ENCODE measurements at places on chromosomes 2 and 18.

- peak; percentile 14 for DNase-seq
These were observed 565.5 kb downstream of the CCDC85A start for GRCh38 chr2:56749152-56749752.

DNA sequence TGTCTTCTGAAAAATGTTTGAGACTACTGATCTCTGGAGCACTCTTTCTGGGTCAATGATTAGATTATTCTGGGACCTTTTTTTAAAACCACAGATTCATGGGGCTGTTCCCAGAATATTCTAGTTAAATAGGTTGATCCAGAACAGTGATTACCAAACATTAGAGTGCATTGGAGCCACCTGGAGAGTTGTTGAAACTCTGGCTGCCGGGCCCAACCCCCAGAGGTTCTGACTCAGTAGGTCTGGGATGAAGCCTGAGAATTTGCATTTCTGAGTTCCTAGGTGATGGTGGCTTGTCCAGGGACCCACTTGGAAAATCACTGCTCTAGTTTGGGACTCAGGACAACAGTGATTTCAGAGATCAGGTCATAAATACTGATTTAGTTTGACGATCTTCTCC lies 197.3 kb downstream of the PTPRM start:
- DNase-seq = no peak

DNA sequence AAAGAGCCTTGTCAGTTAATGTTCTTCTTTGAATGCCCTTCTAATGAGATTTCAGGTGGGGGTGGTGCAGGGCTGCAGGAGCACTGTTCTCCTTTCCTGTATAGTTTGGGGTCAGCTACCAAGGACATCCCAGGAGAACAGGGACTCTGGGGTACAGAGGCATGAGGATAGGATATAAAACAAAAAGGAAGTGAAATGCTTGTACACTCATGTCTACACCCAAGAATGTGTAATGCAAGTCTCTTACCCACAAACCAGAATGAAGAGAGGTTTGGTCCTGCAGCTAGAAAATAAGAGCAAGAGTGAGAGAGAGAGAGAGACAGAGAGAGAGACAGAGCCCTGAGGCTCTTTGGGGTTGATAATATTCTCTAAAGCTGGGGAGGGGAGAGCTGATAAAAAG lies 151.8 kb upstream of the KCTD1 start:
- no peak for DNase-seq

- no peak for DNase-seq
These were observed 138.3 kb downstream of the DDX1 start for GRCh38 chr2:15729709-15730544.

DNA sequence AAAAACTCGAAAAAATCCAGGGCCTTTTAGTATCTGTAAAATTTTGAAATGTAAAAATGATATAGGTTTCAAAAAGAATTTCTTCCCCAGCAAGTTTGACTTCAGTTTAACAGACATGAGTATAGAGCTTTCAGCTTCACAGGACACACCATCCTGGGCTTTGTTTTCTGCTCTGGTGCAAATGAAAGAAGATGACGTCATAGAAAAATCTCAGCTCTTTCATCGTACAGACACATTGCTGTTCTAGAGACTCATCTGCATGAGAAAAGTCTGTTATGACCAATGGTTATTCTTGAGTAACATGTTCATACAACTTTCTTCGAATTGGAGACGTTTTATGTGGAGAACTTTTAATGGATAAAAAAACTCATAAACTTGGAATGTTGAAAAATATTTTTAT lies 111.7 kb upstream of the DYNAP start:
- no peak for DNase-seq

DNA sequence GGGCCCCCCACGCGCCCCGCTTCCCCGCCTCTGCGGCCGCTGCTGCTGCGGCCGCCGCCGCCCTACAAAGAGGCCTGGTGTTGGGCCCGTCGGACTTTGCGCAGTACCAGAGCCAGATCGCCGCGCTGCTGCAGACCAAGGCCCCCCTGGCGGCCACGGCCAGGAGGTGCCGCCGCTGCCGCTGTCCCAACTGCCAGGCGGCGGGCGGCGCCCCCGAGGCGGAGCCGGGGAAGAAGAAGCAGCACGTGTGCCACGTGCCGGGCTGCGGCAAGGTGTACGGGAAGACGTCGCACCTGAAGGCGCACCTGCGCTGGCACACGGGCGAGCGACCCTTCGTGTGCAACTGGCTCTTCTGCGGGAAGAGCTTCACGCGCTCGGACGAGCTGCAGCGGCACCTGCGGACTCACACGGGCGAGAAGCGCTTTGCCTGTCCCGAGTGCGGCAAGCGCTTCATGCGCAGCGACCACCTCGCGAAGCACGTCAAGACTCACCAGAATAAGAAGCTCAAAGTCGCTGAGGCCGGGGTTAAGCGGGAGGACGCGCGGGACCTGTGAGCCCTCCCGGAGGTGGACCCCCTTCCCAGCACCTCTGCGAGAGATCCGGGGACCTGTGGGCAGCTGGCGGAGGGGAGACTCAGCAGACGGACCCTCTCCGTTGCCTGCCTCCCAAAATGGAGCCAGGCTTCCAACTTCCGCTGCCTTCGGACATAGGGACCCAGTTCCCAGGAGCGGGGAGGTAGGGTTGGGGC lies 1.9 kb downstream of the SP5 start:
- DNase-seq = no peak

DNA sequence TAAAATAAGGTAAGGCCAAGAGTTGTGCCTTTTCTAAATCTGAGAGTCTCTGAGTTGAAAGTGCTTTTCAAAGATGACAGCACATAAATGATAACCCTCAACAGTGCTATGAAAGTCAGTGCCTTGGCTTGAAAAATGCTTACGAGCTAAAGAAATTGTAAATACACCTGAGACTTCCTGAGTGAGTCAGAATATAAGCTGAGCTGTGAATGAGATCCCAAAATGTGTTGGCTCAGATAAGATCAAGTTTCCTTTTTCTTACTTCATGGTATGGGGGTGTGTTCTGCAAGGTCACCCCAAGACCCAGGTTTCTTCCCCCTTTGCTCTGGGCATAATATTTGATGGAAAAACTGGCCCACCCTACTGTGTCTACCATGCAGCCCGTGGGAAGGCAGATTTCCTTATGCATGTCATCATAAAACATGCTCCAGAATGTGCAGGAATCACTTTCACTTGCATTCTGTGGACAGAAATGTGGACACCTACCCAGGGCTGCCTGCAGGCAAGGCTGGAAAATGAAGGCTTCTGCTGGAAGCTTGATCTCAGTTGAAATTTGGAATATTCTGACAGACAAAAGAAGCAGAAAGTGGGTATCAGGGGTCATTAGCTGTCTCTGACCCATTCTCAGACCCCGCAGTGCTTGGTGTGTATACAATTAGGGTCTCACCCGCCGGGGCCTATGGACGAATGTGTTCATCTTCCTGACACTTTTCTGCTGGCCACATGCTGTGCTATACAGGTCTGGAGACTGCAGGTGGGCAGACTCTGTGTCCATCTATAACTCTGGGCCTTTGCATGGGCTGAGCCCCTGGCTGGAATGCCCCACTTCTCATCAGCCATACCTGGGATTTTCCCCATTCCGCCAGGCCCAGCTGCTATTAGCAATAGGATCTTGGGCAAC lies 212.6 kb downstream of the SH3RF3 start:
- DNase-seq = no peak

DNA sequence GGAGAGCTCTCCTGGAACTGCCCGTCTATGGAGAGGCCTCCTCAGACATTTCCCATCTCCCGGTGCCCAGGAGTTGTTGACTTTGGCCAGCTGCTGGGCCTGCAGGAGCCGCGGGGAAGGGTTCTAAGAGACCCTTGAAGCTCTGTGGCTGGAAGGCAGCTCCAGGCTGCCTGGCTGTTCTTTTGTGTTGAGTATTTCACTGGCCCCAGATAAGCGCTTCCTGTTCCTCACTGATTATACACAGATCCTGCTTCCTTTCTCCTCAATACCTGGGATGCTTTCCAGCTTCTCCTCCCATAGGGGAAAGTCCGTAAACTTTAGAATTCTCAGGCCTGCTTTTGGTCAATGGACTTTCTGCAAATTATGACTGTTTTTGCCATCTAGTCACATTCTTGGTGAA lies 57.8 kb downstream of the TGOLN2 start:
- no peak for DNase-seq

DNA sequence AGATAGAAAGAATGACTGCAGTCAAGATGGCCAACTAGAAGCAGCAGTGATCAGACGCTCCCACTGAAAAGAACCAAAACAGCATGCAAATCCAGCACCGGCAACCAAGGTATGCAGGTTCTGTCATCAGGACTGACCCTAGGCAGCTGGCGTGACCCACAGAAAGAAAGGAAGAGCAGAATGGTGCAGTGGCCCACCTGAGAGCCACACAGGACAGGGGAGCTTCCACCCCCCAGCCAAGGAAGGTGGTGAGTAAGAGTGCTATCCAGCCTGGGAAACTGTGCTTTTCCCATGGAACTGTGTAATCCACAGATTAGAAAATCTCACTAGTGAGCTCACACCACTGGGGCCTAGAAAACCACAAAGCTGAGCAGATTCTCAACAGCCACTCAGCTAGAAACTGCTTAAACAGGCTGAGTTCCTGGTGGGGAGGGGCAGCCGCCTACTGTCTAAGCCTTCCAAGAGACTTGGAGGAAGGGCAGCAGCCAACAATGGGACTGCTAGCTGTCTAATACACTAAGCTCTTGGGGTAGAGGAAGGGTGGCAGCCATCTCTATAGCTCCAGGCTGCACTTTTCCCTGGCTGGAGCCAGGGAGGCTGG lies 127.9 kb downstream of the EVA1A start:
- no peak for DNase-seq

DNA sequence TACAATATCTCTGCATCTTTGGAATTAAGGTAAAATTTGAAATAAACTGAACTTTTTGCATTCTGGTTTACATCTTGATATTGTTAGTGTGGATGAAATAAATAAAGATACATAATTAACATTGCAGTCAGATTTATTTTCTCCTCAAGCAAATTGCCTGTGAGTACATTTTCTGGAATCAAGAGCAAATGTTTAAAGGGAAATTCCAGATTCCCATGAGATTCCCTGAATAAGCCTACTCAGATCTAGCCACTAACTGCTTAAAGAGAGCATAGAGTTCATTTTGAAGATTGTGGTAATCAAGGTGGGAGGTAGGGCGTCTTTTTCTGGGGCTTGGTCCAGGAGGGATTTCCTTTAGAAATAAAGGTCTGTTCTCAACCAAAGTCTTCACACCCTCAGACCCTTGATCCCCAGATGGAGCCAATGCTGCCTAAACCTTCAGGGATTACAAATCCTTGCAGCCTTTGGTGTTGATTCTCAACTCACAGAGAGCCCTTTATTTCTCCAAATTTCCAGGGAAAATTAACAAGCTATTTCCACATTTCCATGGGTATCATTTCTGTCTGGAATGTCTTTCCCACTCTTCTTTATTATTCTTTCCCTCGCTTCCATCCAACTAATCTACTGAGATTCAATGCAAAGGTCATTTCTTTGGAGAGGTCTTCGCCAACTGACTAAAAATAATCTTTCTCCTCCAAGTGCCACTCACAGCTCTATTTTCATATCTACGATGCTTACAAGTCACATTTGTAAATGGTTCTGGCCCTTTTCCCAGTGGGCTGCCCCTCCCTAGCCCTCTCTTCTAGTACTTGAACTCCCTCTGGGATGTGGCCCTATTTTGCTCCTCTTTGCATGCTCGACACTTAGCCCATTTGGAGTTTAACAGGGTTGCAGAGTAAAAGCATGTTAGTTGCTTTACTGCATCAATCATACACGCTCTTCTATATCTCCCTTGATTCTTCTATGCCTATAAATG lies 79.8 kb upstream of the SPATS2L start:
- DNase-seq = no peak

DNA sequence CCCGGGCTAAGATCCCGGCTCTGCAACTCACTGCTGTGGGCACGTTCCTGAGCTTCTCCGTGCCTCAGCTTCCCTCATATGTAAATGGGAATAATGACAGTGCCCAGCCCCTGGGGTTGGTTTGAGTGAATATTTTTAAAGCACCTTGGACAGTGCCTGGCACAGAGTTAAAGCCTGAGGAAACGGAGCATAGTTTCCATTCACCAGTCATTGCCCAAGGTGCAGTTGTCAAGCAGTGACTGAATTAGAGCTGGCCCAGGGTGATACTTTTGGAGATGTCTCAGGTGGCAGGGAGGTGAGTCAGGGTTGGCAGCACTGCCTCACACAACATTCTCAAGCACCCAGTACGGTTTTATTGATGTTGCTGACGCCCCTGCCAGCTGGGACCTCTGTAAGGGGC lies 12.2 kb downstream of the TMEM177 start:
- no peak for DNase-seq

GRCh38 chr2:37659723-37660122 lies 11.7 kb downstream of the CDC42EP3 start:
- no peak for DNase-seq

DNA sequence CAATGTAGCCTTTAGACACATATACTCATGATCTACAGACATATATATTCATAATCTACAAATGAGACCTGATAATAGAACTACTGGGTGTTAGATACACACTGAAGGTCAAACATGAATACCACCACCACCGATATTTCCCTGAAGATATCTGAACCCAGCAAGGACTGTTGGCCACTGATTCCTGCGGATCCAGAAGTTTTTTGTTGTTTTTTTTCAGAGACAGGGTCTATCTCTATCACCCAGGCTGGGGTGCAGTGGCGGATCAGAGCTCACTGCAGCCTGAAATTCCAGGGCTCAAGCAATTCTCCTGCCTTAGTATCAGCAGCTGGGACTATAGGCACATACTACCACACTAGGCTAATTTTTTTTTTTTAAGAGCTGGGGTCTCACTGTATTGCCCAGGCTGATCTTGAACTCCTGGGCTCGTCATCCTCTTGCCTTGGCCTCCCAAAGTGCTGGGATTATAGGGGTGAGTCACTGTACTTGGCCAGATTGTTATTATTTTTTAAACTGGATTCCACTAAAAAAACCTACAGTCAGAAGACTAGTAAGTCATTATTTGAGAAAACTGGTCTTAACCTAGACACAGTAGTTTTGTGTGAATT lies 1.8 kb downstream of the METTL5 start:
- DNase-seq = no peak

DNA sequence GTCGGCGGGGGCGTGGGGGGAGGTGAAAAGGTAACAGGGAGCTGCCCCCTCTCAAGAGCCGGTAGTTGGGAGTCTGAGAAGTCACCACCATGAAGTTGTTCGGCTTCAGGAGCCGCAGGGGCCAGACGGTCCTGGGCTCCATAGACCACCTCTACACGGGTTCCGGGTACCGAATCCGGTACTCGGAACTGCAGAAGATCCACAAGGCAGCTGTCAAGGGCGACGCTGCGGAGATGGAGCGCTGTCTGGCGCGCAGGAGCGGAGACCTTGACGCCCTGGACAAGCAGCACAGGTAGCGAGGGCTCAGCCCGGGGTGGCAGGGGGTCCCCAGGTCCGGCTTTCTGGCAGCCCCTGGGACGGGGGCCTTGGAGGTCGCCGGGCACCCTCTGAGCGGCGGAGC lies 47.1 kb upstream of the ZNF519 start:
- peak; percentile 0 for DNase-seq

GRCh38 chr2:238881353-238882081 lies 33.6 kb downstream of the TWIST2 start:
- DNase-seq = no peak

Data from left kidney (tissue), 8 donors.